ENCODE measurements at places on chromosomes 16 and 17.

GRCh38 chr16:78639775-78640174 is 540.3 kb downstream of the WWOX start:
- no peak for DNase-seq

GRCh38 chr17:58338841-58339754 is 10.5 kb upstream of the TSPOAP1 start:
- DNase-seq, result peak; percentile 85

DNA sequence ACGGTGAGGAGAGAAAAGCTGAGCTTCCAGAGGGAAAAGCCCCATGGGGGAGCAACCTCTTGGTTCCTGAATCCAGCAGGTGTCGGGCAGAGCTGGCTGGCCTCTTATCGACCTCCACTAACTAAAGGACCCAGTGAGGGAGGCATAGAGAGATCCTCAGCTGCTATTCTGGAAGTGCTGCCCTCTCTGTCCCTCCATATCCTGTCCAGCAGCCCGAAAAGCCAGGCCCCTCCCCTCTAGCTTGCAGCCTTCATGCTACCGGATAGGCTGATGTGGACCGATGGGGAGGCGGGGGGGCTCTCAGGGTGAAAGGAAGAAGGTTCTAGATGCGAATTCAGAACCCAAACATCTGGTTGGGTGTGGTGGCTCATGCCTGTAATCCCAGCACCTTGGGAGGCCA is 24.9 kb downstream of the MXRA7 start:
- DNase-seq, result no peak

GRCh38 chr17:44589316-44590071 is 32.2 kb downstream of the FZD2 start:
- no peak for DNase-seq

GRCh38 chr17:27494192-27495091 is 38.2 kb downstream of the KSR1 start:
- DNase-seq, result no peak

DNA sequence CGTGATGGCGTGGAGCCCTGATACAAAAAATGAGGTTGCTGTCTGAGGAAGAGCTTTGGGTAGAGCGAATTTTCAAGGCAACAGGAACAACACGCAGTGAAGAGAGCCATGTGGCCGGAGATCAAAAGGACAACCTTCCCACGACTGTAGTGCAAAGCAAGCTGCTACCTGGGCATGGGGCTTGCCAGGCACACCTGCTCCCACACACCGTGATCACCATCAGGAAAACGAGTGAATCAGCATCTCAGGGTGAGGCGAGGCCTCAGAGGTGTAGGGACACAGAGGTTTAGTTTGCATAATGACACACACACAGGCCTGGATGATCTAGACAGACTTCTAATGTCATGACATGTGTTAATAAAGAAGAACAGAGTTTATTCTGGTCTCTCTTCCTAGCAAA is 65.7 kb downstream of the PARN start:
- no peak for DNase-seq

DNA sequence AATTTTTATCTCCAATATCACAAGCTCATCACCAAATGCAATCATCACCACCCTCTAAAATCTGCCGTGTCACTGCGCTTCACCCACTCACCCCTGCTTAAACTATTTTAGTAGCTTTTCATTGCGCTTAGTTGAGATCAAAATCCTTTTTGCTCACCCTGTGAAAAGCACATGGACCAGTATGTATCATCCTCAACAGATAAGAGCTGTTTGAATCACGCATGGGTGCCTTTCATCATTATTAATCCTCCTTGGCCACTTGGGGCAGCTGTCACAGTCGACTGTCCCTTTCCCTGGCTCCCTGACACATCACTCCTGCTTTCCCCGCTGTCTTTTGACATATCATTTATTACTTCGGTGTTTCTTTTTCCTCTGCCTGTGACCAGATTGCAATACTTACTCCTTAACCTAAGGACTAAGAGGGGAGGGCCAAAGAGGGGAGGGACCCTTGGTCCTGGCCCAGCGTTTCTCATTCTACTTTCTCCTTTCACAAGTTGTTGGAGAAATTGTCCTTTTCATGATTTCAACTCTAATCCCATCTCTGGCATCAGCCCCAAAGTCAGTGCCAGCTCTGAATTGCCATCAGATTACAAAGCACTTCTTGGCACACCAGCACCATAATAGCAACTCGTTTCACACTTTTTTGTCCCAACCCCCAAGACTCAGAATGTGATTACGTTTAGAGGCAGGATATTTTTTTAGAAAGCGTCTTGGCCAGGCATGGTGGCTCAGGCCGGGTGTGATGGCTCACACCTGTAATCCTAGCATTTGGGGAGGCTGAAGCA is 8.6 kb upstream of the KDM6B start:
- DNase-seq, result no peak

DNA sequence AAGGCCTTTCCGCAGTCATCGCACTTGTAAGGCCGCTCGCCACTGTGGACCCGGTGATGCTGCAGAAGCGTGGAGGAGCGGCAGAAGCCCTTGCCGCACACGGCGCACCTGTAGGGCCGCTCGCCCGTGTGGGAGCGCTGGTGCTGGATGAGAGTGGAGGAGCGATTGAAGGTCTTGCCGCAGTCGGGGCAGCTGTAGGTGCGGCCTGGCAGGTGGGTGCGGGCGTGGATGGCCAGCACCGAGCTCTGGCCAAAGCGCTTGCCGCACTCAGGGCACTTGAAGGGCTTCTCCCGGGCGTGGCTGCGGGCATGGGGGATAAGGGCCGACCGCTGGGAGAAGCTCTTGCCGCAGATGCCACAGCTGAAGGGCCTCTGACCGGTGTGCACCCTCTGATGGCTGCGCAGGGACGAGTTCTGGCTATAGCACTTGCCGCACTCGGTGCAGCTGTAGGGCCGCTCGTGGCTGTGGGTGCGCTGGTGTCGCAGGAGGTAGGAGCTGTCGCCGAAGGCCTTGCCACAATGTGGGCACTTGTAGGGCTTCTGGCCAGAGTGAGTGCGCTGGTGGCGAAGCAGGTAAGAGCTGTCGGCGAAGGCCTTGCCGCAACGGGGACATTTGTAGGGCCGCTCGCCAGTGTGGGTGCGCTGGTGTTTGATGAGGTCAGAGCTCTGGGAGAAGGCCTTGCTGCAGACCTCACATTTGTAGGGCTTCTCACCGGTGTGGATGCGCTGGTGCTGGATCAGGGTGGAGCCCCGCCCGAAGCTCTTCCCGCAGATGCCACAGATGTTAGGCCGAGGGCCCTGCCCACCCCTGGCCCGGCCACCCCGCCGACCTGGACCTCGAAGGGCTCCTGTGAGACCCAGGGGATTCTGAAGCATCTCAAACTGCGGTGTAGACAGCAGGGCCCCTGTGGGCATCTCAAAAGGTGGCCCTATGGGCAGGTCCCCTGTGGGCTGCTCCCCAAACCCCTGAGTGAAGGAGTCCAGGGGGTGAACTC is 1.5 kb downstream of the ZNF768 start:
- no peak for DNase-seq

All from stimulated activated CD8-positive, alpha-beta memory T cell treated with anti-CD3 and anti-CD28 coated beads, Interleukin-15, amount 100 ng/mL, for 48 hours (primary cell).